ENCODE measurements at places on chromosomes 7 and 10.
A peak's percentile ranks its signal among the peaks of the same experiment; 100 is the strongest.

- peak; percentile 16 for DNase-seq
Observed at GRCh38 chr10:121237718-121238117, 360.5 kb downstream of the FGFR2 start.

DNA sequence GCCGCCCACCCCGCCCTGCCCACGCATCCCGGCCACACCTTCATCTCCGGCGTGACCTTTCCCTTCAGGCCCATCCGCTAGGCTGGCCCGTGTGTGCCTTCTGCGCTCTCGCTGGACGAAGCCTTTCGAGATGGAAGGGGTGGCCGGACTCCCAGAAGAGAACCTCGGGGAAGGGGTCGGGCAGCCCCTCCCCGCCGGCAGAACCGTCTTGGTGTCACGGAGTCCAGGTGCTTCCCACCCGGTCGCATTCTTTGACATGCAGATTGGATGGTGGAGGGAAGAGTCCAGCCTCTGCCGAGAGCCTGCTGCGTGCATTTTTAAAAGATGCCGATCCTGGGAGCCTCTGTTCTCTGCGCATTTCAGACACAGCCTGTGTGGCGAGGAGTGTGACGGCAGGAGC lies 7.3 kb upstream of the ZNF853 start:
- DNase-seq = no peak

GRCh38 chr7:135834266-135834665 lies 85.7 kb upstream of the FAM180A start:
- peak; percentile 14 for DNase-seq

DNA sequence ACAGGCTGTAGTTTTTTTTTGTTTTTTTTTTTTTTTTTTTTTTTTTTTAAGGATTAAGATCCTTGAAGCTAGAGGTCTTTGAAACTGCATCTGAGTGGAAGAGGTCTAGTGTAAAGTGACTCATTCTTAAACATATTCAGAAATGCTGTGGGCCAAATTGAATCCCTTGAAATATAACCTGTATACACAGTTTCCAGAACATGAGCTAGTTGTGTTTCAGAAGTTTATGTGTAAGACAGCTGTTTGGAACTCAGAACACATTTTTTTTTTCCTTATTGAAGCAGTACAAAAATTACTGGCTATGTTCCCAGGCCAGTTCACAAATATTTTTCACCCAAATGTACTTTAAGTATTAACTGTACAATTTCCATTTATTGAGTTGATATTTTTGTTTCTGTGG lies 67.9 kb downstream of the PPP1R9A start:
- DNase-seq = no peak

GRCh38 chr7:99562832-99563231 lies 4.4 kb downstream of the ZNF655 start:
- peak; percentile 98 for DNase-seq

DNA sequence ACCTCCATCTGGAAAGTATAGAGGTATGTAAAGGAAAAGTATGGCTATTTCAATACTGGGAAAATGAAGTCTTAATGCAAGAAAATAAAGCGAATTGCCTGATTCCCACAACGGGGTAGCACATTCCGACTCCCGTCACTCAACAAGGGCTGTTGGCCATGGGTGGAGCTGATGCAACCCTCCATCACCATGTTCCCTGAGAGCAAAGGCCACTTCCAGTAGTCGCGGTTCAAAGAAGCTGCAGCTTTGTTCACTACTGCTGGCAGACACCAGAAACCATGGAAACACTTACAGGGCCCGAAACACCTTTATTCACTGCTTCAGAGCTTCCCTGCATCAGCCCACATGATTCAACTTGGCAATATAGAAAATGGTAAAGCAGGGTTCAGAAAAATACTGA lies 44.0 kb downstream of the TMEM26 start:
- no peak for DNase-seq

DNA sequence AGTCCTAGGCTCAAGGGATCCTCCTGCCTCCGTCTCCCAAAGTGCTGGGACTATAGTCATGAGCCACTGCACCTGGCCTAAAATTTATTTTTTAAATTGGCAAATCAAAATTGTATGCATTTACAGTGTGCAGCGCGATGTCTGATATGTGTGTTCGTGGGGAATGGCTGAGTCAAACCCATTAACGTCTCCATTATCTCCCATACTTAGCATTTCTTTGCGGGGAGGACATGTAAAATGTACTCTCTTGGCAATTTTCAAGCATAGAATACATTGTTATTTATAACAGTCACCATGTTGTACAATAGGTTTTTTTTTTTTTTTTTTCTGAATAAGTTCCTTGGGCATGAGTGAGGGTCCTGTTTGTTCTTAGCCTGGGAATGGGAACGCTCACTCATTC lies 3.8 kb downstream of the TMEM184A start:
- DNase-seq = no peak

GRCh38 chr7:82289152-82289535 lies 154.4 kb downstream of the CACNA2D1 start:
- DNase-seq = no peak

Data from mesendoderm (in vitro differentiated cells).